Right atrium auricular region (tissue), 2 donors: ENCODE measurements at places on chromosomes 12 and 14. TPM values are rescaled to one million over a fixed set of nuclear protein-coding genes. Genes with fewer than 3 reads are reported as not detected.

- no peaks in the 10 kb centered on the region for H3K4me1 ChIP-seq
- no peaks in the 10 kb centered on the region for H3K36me3 ChIP-seq
- no peak overlapping the region for H3K4me3 ChIP-seq
- no peak overlapping the region for H3K27ac ChIP-seq
- DNase-seq, result no peak
These were observed 52.4 kb downstream of the SYT1 start for GRCh38 chr12:78916845-78917480.

- no peak overlapping the region for H3K27ac ChIP-seq
- no peak overlapping the region for H3K4me3 ChIP-seq
- H3K4me1 ChIP-seq, result no peaks in the 10 kb centered on the region
- H3K27me3 ChIP-seq, result no peaks in the 10 kb centered on the region
- H3K36me3 ChIP-seq, result no peaks in the 10 kb centered on the region
These were observed 323.0 kb downstream of the FLRT2 start for GRCh38 chr14:85852906-85853305.

- H3K4me1 ChIP-seq, result no peaks in the 10 kb centered on the region
- H3K36me3 ChIP-seq, result no peaks in the 10 kb centered on the region
- H3K27me3 ChIP-seq, result no peaks in the 10 kb centered on the region
- H3K4me3 ChIP-seq, result no peak overlapping the region
- DNase-seq, result no peak
These were observed 76.8 kb downstream of the COX16 start for GRCh38 chr14:70282666-70283065.

- H3K4me1 ChIP-seq, result no peaks in the 10 kb centered on the region
- DNase-seq, result no peak
- no peak overlapping the region for H3K27ac ChIP-seq
- H3K36me3 ChIP-seq, result no peaks in the 10 kb centered on the region
- no peak overlapping the region for H3K4me3 ChIP-seq
These were observed 841.7 kb downstream of the DIO2 start for GRCh38 chr14:79369359-79370332.

DNA sequence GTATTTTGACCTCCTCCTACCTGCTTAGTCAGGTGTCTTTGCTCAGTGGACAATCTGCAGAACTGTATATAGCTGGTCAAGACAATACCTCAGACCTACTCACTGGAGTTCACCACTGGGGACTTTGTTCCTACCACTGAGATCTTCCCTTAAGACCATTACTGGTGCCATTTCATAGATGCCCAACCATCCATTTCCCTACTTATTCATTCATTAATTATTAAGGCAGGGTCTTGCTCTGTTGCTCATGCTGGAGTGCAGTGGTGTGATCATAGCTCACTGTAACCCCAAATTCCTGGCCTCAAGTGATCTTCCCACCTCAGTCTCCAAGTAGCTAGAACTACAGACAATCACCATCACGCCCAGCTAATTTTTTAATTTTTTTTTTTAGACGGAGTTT is 22.8 kb upstream of the CRADD start:
- H3K4me3 ChIP-seq, result no peak overlapping the region
- no peak for DNase-seq
- H3K4me1 ChIP-seq, result no peaks in the 10 kb centered on the region

CLEC9A gene
- not detected for total RNA-seq

LAG3 gene
- 0.47 TPM for total RNA-seq

NTN4 gene
- total RNA-seq, result 85.3 TPM

LRRC10 gene
- total RNA-seq, result 32.4 TPM
